ENCODE measurements at places on chromosomes 2 and 18. TPM values are rescaled to one million over a fixed set of nuclear protein-coding genes. Genes with fewer than 3 reads are reported as not detected.

DNA sequence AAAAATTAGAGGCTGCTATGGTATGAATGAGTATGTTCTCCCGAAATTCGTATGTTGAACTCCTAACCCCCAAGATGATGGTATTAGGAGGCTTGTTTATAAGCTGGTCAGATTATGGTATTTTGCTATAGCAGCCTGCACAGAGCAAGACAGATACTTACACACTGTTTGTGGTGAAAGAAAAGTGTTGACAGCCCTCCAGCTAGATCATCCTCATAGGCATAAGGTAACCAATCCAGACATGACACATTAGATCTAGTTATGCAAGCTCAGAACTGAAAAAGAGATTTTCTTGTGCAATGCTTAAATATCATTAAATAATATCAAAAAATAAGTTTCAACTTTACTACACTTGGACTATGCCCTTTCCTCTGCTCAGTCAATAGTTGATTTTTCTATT is 107.1 kb downstream of the ABCA12 start:
- H3K4me3 ChIP-seq: no peak overlapping the region
- no peaks in the 10 kb centered on the region for H3K36me3 ChIP-seq
- no peak overlapping the region for H3K27ac ChIP-seq
- peaks cover 3% of the 10 kb centered on the region for H3K4me1 ChIP-seq

- no peak for DNase-seq
- H3K4me3 ChIP-seq: no peak overlapping the region
- no peaks in the 10 kb centered on the region for H3K4me1 ChIP-seq
- no peak overlapping the region for H3K27ac ChIP-seq
- no peaks in the 10 kb centered on the region for H3K27me3 ChIP-seq
Observed at GRCh38 chr2:186201371-186201770, 284.7 kb upstream of the ZC3H15 start.

DNA sequence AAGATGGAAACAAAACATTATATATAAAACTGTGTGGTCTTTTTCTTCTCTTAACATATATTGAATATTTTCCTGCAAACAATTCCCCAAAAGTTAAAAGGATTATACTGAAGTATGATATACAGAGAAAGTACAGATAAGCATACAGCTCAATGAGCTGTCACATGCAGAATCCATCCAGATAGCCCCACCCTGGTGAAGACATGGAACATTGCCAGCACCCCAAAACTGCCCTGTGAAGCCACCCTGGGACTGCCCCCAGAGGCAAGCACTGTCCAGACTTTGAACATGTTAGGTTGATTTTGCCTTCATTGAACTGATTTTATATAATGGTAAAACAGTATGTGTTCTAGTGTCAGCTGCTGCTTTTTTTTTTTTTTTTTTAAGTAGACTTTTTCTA is 112.3 kb upstream of the IL1R2 start:
- no peaks in the 10 kb centered on the region for H3K27me3 ChIP-seq
- peaks cover 20% of the 10 kb centered on the region for H3K36me3 ChIP-seq
- no peak overlapping the region for H3K27ac ChIP-seq
- no peak for DNase-seq

DNA sequence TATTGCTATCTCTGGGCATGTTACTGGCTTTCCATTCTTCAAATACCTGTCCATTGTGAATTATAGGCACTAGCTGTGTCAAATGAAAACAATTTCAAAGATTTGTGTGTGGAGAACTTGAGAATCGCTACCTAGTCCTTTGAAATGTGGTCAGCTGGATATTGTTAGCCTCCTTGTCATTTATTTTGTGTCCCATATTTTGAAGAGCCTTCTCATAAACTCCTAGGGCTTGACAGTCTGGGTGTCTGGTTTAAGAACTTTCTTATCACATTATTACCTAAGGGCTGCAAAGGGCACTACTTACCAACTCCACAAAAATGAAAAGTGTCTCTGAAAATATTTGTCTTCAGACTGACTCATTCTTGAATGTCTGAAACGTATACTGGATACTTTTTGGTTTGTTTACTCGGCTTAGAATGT is 50.2 kb downstream of the COL4A3 start:
- no peak overlapping the region for H3K4me3 ChIP-seq
- H3K27me3 ChIP-seq: no peaks in the 10 kb centered on the region
- H3K27ac ChIP-seq: no peak overlapping the region

The GNLY gene
- total RNA-seq: 8.5 TPM

The SERPINB13 gene
- total RNA-seq: not detected

DNA sequence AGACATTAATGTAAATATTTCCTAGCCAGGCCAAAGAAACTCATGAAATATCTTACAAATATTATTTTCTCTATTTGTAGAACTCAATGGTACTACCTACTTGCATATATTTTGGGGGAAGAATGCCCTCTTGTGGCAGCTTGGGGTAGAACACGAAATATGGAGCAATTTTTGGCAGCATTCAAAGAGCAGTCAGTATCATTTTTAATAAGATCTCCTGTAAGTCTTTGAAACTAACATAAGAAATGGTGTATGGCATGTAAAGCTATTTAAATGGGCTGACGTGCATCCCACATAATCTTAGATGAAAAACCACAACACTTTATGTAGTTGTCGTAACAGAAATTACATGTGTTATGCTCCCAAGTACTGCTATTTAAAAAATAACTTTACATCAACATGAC is 62.3 kb upstream of the CCDC195 start:
- DNase-seq: no peak
- no peak overlapping the region for H3K27ac ChIP-seq
- H3K4me1 ChIP-seq: no peaks in the 10 kb centered on the region
- no peaks in the 10 kb centered on the region for H3K27me3 ChIP-seq
- peaks cover 10% of the 10 kb centered on the region for H3K36me3 ChIP-seq

DNA sequence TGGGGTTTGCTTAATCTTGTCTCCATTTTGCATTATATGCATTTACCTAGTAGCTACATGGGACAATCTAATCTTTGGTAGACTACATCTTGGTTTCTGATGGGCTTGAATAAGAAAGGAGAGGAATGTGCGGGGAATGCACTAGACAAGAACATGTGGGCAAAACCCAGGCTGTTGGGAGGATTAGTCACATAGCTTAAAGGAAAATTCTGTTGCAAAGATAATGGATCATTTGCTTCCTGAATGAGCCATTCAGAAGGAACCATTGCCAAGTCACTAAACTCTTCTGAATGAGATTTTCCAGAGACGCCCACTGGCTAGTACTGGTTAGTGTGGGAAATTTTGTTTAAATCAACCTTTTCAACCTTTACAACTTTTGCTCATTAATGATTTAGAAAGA is 84.8 kb downstream of the OSBPL6 start:
- no peaks in the 10 kb centered on the region for H3K27me3 ChIP-seq
- no peak overlapping the region for H3K27ac ChIP-seq
- H3K4me3 ChIP-seq: no peak overlapping the region
- no peaks in the 10 kb centered on the region for H3K4me1 ChIP-seq

- DNase-seq: no peak
- H3K27ac ChIP-seq: no peak overlapping the region
- H3K4me1 ChIP-seq: no peaks in the 10 kb centered on the region
Observed at GRCh38 chr2:45388541-45389100, 222.4 kb downstream of the SRBD1 start.

DNA sequence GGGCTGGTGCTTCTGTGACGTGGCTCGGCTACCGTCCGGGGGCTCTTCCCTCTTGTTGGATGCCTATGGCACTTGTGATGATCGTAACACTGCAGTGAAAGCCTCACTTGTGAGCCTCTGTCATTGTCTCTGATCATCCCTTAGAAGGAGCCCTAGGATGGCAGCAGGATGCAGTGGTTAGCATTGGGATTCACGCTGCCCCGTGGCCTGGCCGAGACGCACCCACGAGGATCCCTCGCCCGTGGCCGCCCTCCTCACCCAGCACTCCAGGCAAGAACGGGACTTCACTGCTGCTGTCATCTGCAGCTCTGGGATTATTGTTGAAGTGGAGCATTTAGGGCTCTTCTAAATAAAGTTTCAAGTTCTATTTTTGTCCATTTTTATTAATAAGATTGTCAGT is 46.8 kb upstream of the CTDP1 start:
- no peaks in the 10 kb centered on the region for H3K36me3 ChIP-seq
- H3K27ac ChIP-seq: no peak overlapping the region
- DNase-seq: no peak
- H3K4me1 ChIP-seq: peaks cover 2% of the 10 kb centered on the region
- no peaks in the 10 kb centered on the region for H3K27me3 ChIP-seq
- no peak overlapping the region for H3K4me3 ChIP-seq

- no peaks in the 10 kb centered on the region for H3K27me3 ChIP-seq
- DNase-seq: no peak
- no peak overlapping the region for H3K4me3 ChIP-seq
Observed at GRCh38 chr2:238558456-238559099, 131.9 kb downstream of the ASB1 start.

GRCh38 chr18:58865033-58865590 is 435 bp downstream of the ZNF532 start:
- H3K27me3 ChIP-seq: no peaks in the 10 kb centered on the region
- peaks cover 5% of the 10 kb centered on the region for H3K36me3 ChIP-seq
- DNase-seq: no peak
- peaks cover 59% of the 10 kb centered on the region for H3K4me1 ChIP-seq

GRCh38 chr2:207465894-207466293 is 63.9 kb upstream of the CREB1 start:
- H3K4me1 ChIP-seq: no peaks in the 10 kb centered on the region
- H3K36me3 ChIP-seq: no peaks in the 10 kb centered on the region
- H3K27ac ChIP-seq: no peak overlapping the region
- no peak overlapping the region for H3K4me3 ChIP-seq
- no peak for DNase-seq
- no peaks in the 10 kb centered on the region for H3K27me3 ChIP-seq

DNA sequence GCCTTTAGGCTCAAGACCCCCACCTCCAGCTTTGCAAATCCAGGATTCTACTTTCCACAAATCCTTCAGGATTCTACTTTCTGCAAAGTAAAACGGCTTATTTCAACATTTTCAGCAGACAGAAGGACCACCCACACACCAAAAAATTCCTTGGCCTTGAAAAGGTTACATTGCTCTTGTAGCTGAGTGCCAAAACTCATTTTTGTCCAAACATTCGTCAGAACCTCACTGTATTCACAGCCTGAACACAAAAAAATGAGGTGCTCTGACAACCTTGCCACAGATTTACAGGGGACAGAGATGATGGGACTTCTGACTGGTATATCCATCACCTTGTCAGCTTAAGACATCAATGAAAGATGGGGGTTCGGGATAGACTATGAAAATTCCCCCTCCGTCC is 63.0 kb upstream of the COX7A2L start:
- H3K4me1 ChIP-seq: no peaks in the 10 kb centered on the region
- no peak overlapping the region for H3K4me3 ChIP-seq
- H3K36me3 ChIP-seq: no peaks in the 10 kb centered on the region
- H3K27me3 ChIP-seq: no peaks in the 10 kb centered on the region
- no peak for DNase-seq

- no peaks in the 10 kb centered on the region for H3K4me1 ChIP-seq
- H3K27me3 ChIP-seq: no peaks in the 10 kb centered on the region
- no peak overlapping the region for H3K27ac ChIP-seq
- H3K36me3 ChIP-seq: peaks cover 6% of the 10 kb centered on the region
- H3K4me3 ChIP-seq: no peak overlapping the region
Observed at GRCh38 chr2:120995656-120996190, 260.1 kb downstream of the GLI2 start.

The RTKN gene
- 25.6 TPM for total RNA-seq

- H3K36me3 ChIP-seq: no peaks in the 10 kb centered on the region
- no peak overlapping the region for H3K27ac ChIP-seq
- no peak for DNase-seq
Observed at GRCh38 chr2:557635-558301, 119.4 kb downstream of the TMEM18 start.

DNA sequence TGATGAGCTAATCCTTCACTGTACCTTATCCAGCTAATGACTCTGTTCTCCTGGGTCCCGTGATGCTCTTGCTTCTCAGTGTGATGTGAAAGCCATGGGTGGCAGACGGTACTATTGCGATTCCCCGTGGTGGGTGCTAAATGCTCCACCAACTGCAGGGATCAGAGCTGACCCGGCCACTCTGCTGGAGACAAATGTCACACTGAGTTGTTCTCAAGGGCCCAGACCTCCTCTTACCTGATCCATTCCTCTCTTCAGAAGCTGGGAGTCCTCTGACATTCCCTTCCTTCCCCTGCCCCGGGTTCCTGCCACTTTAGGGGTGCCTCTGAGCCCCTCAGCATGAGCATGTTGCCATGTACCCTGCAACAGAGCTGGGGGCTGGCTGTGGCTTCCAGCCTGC is 105.1 kb downstream of the MAPK4 start:
- H3K4me1 ChIP-seq: no peaks in the 10 kb centered on the region
- H3K27ac ChIP-seq: no peak overlapping the region
- H3K36me3 ChIP-seq: no peaks in the 10 kb centered on the region
- DNase-seq: no peak
- H3K27me3 ChIP-seq: no peaks in the 10 kb centered on the region

DNA sequence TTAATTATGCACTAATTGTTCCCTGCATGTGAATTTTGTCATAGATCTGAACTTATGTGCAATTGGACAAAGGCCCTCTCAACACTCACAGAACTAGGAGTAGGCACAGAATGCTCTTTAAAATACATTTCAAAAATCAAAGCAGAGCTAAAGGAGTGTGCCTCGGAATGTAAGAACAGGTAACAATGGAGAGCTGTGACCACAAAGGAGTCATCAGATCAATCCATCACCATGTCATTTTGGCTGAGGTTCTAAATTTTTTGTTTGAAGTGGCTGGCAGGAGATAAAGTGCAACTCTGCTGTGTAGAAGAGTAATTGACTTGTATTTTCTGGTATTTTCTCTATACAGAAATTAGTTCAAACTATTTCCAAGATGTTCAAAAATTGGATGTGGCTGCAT is 155.4 kb downstream of the NRP2 start:
- no peak for DNase-seq
- no peak overlapping the region for H3K27ac ChIP-seq
- H3K27me3 ChIP-seq: no peaks in the 10 kb centered on the region
- H3K36me3 ChIP-seq: no peaks in the 10 kb centered on the region
- H3K4me3 ChIP-seq: no peak overlapping the region

GRCh38 chr2:239445771-239446524 is 45.1 kb upstream of the HDAC4 start:
- no peak overlapping the region for H3K27ac ChIP-seq
- DNase-seq: no peak
- H3K36me3 ChIP-seq: no peaks in the 10 kb centered on the region
- H3K4me1 ChIP-seq: peaks cover 30% of the 10 kb centered on the region
- no peak overlapping the region for H3K4me3 ChIP-seq
- H3K27me3 ChIP-seq: no peaks in the 10 kb centered on the region
